ENCODE measurements at places on chromosomes 1 and 21.
A peak's percentile ranks its signal among the peaks of the same experiment; 100 is the strongest.

DNA sequence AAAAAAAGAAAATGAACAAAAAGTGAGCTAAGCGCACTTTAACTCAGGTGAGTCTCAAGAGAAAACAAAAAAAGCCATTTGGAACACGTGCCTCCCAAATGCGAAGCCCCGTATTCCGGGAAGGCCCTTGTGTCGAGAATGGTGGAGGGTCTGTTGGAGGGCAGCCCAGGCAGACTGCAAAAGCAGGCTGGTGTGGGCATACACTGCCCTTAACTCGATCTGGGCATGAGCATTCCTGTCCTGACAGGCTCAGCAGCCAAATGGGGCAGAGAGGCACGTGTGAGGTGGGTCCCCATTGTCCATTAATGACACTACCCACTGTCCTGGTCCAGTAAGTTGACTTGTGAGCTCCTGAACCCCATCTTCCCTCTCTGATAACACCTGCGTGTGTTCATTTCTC lies 57.7 kb downstream of the EVA1C start:
- DNase-seq: no peak

DNA sequence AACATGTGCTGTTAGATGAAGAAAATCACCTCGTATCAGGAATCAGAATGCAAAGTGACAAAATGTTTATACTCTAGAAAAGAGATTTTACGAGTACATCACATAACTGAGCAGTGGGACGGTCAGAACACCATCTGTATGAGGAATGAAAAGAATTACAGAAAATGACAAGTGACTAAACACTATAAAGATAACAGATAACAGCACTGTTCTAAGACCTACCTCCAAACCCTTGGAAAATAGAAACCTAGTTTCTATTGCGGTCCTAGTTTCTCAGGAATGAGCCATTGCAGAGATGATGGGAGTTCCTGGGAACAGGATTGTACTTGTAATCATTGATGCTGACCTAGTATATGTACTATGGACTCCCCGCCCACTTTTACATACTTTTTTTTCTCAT lies 839.4 kb upstream of the ADAMTS5 start:
- no peak for DNase-seq

- no peak for DNase-seq
Observed at GRCh38 chr1:15455522-15455921, 1.0 kb upstream of the CELA2A start.

GRCh38 chr1:200182701-200183100 lies 155.2 kb downstream of the NR5A2 start:
- DNase-seq: no peak

DNA sequence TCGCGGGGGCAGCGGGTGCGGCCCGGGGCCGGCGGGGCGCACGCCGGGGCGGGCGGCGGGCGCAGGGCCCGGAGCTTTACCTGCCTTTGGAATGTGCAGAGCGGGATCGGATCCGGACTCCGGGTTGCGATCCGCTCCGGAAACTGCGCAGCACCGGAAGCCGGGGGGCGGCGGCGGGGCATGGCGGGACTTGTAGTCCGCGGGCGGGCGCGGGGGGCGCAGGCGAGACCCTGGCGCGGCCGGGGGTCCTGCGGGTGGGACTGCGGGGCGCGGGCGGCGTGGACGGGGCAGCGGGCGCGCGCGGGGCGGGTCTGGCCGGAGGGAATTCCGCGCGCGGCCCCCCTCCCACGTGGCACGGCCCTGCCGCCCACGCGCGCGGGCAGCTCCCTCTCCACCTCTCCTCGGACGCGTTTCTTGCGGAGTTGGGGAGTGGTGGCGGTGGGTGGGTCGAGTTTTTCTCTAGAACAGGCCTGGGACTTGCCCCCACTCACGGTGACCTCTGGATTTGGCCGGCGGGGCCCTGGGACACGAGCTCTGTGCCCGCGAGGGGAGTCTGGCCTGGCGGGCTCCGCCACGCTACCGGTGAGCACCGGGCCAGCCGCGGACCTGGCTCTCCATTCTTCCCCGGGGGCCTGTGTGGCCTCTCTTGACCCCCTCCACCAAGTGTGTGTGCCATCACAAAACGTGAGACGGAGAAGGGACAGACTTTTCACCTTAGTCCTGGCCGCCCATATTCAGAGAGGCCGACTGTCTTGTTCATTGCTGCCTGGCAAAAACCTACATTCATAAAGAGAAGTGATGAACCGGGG lies at the start of gene PRDM15:
Gene PRDM15 (minus strand): TSS at position 155 of the 809 bp plus-strand sequence. CDS start 18,981 bp downstream, outside the sequence.
- DNase-seq: peak; percentile 90

Data from stimulated activated CD8-positive, alpha-beta memory T cell treated with anti-CD3 and anti-CD28 coated beads, Interleukin-4, amount 100 ng/mL, for 48 hours (primary cell).